Chondrocyte (in vitro differentiated cells): ENCODE measurements at places on chromosomes 16 and 17.
A peak's percentile ranks its signal among the peaks of the same experiment; 100 is the strongest.

DNA sequence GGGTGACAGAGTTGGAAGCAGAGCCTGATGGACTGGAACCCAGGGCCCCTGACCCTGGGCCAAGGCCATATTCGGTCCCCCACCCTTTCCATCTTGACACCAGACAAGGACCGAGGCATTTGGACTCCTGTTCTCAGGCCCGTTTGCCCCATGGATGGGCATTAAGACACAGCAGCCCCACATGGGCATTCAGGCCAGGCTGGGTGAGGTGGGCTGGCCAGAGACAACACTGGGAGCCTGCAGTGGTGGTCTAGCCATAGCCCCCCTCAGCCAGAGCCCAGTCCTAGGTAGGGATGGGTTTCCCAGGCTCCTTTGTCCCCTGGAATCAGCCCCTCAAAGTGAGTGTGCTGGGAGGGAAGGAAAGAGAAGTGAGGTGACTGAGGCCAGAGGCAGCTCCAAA is 1.6 kb downstream of the PDK2 start:
- H3K27ac ChIP-seq: no peak overlapping the region
- no peak overlapping the region for H3K4me3 ChIP-seq
- no peak for DNase-seq
- peaks cover 40% of the 10 kb centered on the region for H3K4me1 ChIP-seq

DNA sequence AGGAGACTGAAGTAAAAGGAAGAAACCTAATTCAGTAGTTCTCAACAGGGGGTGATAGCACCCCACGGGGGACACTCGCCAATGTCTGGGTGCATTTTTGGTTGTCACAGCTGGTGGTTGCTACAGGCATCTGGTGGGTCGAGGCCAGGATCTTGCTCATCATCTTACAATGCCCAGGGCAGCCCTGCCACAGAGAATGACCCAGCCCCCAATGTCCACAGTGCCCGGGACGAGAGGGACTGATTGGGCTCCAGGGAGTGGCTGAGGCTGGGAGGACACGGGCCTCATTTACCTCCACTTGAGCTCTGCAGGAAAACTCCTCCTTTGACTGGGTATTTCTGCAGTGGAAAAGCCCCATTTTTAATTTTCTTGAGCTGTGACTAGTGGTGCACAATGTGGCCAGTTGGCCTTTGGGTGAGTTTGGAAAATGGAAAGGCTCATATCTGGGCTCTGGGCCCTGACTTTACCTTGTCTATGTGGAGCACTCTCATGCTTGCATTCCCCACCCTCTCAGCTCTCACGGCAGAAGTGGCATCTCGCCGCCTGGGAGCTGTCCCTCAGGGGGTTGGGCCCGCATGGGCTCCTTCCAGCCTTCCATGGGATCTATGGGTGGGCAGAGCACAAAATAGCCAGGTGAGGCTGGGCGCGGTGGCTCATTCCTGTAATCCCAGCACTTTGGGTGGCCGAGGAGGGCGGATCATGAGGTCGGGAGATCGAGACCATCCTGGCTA is 37.7 kb upstream of the IRF8 start:
- H3K27ac ChIP-seq: no peak overlapping the region
- peak; percentile 18 for DNase-seq
- peaks cover 35% of the 10 kb centered on the region for H3K27me3 ChIP-seq
- H3K4me3 ChIP-seq: no peak overlapping the region
- H3K4me1 ChIP-seq: no peaks in the 10 kb centered on the region

- H3K4me3 ChIP-seq: peak overlapping the region; percentile 16
- peaks cover 78% of the 10 kb centered on the region for H3K4me1 ChIP-seq
- no peak for DNase-seq
Measured at GRCh38 chr17:59846394-59847165, 46.2 kb downstream of the TUBD1 start.

DNA sequence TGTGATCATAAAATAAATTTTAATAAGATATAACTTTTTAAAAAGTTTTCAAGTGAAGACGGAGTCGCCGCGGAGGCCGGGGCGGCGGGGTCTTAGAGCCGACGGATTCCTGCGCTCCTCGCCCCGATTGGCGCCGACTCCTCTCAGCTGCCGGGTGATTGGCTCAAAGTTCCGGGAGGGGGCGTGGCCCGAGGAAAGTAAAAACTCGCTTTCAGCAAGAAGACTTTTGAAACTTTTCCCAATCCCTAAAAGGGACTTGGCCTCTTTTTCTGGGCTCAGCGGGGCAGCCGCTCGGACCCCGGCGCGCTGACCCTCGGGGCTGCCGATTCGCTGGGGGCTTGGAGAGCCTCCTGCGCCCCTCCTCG is at the start of gene FOXC2:
FOXC2 (plus strand) TSS at position 229 of the 365 bp plus-strand sequence. CDS start 507 bp downstream, outside the sequence.
- no peaks in the 10 kb centered on the region for H3K27me3 ChIP-seq
- peaks cover 29% of the 10 kb centered on the region for H3K36me3 ChIP-seq
- DNase-seq: peak; percentile 99

DNA sequence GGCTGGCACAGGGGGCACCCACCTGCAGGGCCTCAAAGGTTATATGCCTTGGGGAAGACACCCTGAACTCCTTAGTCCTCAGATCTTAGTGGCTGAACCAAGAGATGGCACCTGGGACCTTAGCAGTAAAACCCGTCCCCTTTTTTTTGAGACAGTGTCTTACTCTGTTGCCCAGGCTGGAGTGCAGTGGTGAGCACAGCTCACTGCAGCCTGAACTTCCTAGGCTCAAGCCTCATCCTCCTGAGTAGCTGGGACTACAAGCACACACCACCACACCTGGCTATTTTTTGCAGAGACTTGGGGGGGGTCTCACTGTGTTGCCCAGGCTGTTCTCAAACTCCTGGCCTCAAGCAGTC is 237.2 kb downstream of the MRTFB start:
- no peak overlapping the region for H3K4me3 ChIP-seq
- H3K27ac ChIP-seq: peak overlapping the region; percentile 96
- H3K27me3 ChIP-seq: no peaks in the 10 kb centered on the region
- H3K4me1 ChIP-seq: peaks cover 89% of the 10 kb centered on the region

GRCh38 chr16:642189-643049 is 791 bp downstream of the MCRIP2 start:
- peak overlapping the region; percentile 66 for H3K4me3 ChIP-seq
- no peaks in the 10 kb centered on the region for H3K27me3 ChIP-seq
- H3K27ac ChIP-seq: no peak overlapping the region
- H3K4me1 ChIP-seq: peaks cover 5% of the 10 kb centered on the region
- no peaks in the 10 kb centered on the region for H3K36me3 ChIP-seq
- no peak for DNase-seq
